ENCODE measurements at places on chromosomes 4 and X.

- DNase-seq, result no peak
Observed at GRCh38 chr4:36997727-36998126, 246.8 kb upstream of the NWD2 start.

DNA sequence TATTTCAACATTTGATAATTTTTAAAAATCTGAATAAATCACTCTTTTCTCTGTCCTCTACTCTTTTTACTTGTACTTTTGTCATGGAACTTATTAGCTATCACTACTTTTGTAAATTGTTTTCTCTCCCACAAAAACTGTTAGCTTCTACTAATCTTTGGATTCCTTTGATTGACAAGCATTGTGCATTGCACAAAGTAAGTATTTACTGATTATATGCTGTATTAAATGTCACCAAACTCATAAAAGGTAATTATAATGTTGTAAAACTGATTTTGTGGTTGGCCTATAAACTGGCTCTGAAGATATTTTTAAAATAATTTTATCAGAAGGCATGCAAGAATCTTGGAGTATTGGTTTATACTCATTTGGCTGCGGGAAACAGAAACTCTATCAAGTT lies 15.0 kb upstream of the SEC24B start:
- no peak for DNase-seq

DNA sequence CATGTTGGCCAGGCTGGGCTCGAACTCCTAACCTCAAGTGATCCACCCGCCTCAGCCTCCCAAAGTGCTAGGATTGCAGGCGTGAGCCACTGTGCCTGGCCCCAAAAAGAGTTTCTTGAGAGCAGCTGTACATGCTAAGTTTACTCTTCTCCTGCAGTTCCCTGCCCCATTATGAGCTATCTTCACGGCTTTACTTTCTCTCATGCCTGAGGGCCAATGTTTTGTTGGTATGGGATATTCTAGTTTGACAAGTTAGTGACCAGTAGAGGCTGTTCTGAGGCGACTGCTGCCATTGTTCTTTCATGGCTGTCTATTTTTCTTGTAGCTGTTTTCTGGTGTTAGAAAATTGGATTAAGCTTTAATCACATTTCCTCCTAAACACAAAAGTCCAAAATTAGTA lies 78.0 kb upstream of the STX18 start:
- DNase-seq, result no peak

- no peak for DNase-seq
Observed at GRCh38 chr4:125316791-125317524, 2.2 kb downstream of the FAT4 start.

GRCh38 chrX:49260221-49260985 lies 4.1 kb downstream of the FOXP3 start:
- no peak for DNase-seq

DNA sequence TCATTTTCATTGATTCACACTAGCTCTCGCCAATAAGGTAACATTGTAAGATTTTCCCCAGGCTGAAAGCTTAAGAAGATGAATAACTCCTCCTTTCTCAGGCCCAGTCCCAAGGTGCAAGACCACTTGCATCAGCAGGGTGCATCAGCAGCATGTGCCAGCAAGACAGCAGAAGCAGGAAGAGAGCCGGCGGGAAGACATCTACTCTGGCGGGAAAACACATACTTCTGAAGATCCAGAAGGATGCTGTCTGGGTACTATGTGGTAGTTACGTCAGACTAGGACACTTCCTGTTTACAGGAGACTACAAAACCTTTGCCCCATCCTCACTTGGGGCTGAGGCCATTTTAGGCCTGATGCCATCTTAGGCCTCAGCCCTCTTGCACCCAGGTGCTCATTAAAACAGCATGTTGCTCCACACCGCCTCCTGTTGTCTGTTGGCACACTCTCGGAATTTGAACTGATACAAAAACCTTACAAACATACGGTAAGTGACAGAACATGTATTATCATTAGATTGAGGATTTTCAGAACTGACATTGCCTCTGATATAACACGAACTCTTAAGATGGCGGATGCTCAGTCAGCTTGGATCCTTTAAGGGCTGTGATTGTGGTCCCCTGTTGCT lies 886.5 kb upstream of the EPHA5 start:
- no peak for DNase-seq

DNA sequence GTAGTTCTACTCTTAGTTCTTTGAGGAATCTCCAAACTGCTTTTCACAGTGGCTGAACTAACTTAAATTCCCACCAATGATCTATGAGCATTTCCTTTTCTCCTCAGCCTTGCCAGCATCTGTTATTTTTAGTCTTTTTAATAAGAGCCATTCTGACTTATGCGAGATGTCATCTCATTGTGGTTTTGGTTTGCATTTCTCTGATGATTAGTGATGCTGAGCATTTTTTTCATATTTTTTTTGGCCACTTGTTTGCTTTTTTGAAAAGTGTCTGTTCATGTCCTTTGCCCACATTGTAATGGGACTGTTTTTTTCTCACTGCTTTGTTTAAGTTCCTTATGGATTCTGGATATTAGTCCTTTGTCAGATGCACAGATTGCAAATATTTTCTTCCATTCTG lies 21.5 kb upstream of the PHKA1 start:
- DNase-seq, result no peak

DNA sequence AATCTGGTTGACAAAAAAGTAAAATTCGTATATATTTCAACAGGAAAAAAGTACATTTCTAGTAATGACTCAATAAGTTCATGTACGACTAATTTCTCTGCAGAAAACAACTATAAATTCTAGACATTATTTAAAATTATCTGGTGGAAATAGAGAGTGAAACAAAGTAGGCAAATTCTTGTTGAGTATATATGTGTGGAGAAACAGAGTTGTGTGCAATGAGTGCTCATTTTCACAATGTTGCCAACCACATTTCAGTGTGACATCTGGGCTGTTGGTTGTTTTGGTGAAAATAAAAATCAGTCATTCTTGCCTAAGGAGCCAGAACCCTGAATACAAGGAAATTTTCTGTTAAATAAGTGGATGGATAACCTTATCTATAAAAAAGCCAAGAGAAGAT lies 372.0 kb upstream of the NDST4 start:
- DNase-seq, result no peak
